NCI-H524 treated with DMSO at 0.1 percent for 48 hours (cell line): ENCODE measurements at places on chromosomes 5 and 9.

DNA sequence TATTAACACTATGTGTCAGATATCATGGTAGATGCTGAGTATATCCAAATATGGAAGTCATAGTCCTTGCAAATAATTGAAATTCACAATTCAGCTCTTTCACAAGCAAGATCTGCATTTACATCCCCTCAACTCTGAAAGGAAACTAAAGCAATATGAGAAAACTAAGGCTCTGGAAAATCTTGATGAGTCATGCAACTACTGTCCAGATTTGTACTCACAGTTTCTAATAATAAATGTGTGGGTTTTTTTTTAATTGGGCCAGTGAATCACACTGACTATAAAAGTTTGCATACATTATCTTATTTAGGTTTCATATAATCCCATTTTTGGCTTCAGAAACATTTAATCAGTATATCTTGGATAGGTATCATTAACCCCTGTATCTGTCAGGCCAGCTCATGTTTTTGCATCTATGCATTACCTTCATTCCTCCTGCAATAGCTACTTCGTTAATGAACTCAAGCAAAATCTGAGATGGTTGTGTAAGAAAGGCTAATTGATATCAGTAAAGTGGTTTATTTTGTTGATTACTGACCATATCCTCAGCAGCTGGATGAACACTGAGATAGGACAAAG is 58.7 kb upstream of the PRR16 start:
- no peak for DNase-seq

- DNase-seq = no peak
Observed at GRCh38 chr5:10564838-10565784, 1.2 kb downstream of the ANKRD33B start.

- DNase-seq = no peak
Observed at GRCh38 chr5:151665613-151666012, 21.1 kb downstream of the SPARC start.

- no peak for DNase-seq
Observed at GRCh38 chr9:78438211-78438610, 141.3 kb downstream of the PSAT1 start.
